ENCODE measurements at places on chromosomes 7 and 10.

- DNase-seq: no peak
Observed at GRCh38 chr7:17434841-17435692, 136.6 kb downstream of the AHR start.

- DNase-seq: no peak
Observed at GRCh38 chr7:109226699-109227098, 657.0 kb downstream of the DNAJB9 start.

DNA sequence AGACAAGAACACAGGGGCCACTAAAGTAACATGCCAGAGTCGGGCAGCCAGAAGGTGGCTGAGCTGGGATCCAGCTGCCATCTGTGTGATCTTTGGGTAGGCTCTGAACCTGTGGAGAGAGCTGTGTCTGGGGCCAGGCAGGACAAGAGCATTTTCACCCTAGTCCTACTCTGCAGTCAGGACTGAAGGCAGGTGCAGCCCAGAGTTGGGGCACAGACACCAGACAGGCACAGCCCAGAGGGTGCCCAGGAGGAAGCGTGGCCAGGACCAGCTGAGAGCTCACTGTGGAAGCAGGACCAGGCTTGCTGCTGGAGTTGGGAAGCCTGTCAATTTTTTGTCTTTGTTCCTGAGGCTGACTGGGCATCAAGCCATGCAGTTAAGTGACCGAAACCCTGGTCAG, 113.6 kb downstream of the ADCY1 start:
- no peak for DNase-seq

DNA sequence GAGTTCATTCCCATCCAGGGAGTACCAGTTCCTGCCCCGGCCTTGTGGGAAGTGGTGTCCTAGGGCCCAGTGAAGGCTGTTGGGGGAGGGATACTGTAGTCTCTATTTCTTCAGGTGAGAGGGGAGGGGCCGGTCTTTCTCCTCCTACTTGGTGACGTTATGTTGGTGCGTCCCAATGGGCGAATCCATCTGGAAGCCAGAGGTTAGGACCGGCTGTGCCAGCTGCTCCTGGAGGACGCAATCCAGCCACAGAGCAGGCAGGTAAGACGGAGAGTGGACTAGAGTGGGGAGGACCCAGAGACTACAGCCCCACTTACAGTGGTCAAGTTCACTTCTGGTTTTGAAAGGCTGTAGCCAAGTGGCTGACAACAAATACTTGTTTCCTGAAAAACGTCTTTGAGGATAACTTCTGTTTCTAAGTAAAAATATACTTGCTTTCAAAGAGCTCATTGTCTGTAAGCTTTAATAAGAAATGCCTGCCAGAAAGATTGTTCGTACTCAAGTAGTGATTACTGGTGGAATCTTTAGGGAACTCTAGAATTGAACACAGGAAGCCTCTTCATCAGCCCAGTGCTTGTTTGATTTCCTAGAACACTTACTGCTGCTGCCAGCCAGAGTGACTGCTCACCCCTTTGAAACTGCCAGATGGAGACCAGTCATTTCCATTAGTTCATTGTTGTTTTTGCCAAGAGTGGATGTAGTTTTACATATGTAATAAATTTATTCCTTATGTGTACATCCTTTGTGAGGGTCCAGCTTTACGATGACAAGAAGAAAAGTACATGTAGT, 25.4 kb downstream of the RBM33 start:
- DNase-seq: no peak

DNA sequence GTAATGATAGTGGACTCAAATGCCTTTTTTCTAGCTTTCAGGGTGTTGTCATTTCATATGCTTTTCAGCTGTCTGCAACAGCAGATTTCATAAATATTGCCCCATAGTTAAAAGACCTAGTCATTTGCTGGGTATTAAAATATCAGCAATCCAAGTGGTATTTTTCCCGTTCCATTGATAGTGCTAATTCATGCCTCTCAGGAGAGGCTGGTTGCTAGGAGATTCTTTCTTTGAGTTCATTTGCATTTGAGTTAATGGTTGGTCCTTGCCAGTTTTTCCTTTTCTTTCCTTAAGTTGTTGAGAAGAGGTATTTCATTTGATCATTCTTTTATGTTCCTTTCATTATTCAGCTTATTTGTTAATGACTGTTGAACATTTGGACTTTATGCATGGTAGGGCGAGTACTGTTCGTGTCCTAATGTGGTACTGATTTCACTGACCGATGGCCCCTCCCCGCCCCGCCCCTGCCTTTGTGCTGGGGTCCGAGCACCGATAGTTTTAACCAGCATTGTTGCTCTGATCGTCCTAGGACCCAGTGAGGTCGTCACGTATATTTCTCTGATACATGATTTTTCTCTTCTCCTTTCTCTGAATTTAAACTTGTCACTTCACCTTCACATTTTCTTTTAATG, 128.6 kb downstream of the CCNY start:
- DNase-seq: no peak

- no peak for DNase-seq
Observed at GRCh38 chr7:135428011-135428410, 81.9 kb downstream of the CNOT4 start.

DNA sequence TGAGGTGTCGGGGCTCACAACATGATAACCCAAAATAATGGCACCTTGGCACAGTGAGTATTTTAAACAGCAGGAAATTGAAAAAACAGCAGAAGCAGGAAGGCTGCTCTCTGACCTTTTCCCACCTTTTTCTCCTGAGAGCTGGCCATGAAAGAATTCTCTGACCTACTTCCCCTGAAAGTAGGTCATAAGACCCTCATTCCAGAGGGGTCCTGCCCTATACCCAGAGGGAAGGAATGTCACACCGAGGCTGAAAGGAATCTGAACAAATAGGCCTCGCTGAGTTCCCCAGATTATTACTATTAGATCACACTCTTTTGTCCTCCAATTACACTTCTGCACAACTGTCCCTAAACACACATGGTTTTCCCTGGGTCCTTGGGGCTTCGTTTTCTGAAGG, 18.8 kb downstream of the CPVL start:
- DNase-seq: no peak

DNA sequence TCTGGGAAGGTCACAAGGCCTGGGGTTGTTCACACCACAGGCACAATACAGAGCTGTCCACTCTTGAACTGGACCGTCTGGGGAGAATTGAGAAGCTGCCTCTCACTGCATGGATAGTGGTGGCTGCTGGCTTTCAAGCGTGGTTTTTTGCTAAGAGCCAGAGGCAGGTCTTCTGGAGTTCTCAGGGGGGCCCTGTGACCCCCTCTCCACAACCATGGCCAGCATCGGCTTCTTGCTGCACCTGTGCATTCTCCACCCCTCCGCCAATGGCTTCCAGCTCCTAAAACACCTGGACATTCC, 140.3 kb downstream of the ADCY1 start:
- DNase-seq: no peak

GRCh38 chr10:43370671-43371215, 693 bp upstream of the FXYD4 start:
- no peak for DNase-seq

DNA sequence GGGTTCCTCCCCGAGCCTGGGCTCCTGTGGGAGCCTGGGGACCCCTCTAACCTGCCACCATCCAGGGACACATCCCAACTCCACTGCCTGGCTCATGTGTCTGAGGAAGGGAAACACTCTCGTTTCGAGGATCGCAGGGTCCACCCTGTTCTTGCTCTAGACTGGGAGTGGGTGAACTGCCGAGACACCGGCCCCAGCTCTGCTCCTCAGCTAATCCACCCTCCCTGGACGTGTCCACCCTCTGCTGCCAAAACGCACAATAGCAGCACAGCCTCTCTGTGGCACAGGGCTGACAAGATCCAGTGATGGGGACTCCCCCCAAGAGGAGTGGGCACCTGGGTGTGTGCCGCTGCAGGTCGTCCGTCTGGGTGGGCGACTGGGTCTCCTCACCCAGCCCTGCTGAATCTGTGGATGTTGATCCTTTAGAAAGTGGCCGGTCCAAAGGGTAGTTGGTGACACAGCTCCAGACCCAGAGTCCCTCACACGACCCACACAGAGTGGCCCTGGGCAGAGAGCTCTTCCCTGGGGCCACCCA, 65.2 kb upstream of the FAM20C start:
- no peak for DNase-seq

- DNase-seq: no peak
Observed at GRCh38 chr7:64551375-64552142, 11.3 kb downstream of the ZNF680 start.

- no peak for DNase-seq
Observed at GRCh38 chr7:147911201-147911601, 679.4 kb upstream of the C7orf33 start.

- no peak for DNase-seq
Observed at GRCh38 chr7:115292381-115292780, 370.5 kb downstream of the MDFIC start.

- DNase-seq: no peak
Observed at GRCh38 chr7:153537271-153537670, 514.9 kb upstream of the DPP6 start.

DNA sequence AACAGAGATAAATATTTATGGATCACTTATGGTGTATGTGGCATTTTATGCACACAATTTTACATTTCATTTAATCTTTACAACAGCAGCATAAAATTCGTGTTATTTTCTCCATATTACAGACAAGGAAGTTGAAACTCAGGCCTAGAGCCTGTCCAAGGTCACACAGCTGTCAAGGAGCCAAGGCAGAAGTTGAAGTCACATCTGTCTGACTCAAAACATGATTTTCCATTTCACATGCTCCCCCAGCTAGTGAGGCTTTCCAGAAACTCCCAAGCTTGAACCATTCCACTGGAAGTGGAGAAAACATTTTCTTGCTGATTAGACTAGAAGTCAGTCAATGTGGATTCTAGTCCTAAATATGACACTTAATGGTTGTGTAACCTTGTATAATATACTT, 110.5 kb downstream of the HECTD2 start:
- no peak for DNase-seq

DNA sequence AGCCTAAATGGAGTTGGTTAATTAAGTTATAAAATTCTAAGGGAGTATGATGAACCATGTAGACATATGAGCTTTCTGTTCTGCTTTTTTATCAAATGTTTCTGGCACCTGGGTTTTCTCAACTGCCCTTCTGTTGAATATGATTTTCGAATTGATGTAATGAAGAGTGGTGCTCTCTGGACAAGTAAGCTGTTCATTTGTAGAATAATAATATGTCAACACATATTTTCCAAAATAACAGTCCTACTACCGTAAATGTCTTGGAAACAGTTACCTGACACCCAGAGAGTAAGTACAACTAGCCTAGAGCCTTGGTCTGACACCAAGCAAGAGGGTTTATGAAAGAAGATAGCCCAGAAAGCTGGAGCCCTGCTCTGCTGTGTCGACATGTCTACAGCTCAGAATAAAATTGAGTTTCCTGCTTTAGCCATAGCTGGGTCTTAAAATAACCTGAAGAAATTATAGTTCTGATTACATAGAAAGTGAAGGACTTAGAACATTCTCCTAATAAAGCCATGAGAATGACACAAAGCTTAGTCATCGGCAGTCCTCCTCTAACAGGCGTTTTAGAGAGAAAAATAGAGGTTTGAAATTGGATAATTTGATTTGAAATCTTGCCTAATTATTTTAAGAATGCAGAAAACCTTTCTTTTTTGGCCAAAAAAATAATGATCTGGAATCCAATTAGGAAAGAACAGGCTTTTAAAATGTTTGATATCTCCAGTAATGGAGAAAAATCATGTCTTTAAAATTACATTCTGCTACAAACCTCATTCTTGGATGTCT, 25.1 kb downstream of the HDAC9 start:
- no peak for DNase-seq

DNA sequence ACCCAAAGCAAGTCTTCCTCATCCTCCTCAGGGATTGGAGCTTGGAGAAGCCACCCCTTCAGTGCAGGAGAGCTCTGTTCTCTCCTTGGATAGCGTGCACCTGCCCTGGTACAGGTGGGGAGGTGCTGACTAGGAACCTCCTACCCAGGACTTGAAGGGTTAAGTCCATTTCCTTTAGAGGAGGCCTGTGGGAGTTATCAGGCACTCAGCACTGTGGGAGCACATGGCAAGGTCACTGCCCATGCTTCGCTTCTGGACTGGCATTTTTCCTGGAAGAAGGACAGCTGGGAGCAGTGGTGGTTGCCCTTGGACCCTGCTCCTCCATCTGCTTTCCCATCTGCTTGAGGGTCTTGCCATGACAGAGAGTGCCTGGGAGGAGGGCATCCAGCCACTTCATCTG, 142.8 kb downstream of the CXCL12 start:
- no peak for DNase-seq

DNA sequence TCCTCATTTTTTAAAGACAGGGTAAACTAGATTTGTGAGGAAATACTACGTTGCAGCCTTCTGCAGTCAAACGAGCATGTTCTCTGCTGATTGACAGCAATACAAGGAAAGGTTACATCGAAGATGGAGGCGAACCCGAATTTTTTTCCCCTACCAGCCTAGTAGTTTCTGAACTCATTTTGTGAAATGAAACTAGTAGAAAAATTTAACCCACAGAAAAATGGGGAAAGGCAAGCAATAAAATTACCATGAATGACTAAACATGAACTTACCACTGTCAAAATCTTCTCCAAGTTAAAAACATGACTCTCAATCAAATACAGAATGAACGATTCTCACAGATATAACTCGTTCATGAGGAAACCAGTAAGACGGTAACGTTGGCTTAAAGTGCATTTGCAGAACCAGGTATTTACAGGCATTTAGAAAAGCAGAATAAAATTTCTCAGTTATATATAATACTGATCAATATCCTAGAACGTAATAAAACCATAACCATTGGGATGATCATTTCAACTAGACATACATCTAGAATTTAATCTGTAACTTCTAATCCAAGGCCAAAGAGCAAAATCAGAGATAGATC, 73.9 kb downstream of the CELF2 start:
- no peak for DNase-seq

- DNase-seq: no peak
Observed at GRCh38 chr7:132065193-132065988, 509.0 kb upstream of the PODXL start.

- no peak for DNase-seq
Observed at GRCh38 chr10:105192861-105193260, 551.8 kb downstream of the SORCS3 start.

DNA sequence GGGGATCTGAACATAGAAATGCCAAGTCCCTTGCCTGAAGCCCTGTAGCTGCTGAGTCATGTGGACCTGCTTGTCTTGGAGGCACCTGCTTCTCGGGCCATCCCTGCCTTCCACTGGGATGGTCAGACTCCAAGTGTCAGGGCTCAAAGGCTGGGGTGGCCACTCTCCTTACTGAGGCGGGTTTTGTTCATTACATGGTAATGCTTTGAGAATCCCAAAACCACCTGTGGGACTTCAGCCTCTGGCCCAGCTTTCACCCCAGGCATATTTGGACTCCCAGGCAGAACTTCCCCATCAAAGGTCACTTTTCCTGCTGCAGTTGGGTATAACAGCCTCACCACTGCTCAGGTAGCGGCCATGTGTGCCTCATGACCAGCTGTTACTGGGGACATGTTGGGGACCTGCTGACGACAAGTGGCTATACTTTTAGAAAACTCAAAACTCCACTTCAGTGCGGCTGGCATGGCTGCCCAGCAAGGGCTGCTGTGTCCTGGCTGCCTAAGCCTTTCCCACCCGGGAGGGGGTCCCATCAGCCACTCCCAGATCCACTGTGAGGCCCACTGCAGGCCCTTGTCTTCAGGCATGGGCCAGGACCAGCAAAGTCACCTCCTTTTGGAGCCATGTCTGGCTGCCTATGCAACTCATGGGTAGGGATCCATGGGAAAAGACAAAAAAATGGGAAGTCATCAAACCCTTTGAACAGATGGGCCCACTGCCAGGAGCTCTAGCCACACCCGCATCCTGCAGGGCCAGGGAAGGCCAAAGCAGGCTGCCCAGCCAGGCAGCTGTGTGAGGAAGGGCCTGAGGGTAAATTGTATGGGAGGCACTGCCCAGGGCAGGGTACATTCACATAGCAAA, 96.7 kb downstream of the ARHGAP22 start:
- no peak for DNase-seq

- DNase-seq: no peak
Observed at GRCh38 chr7:42932811-42933591, 825 bp downstream of the MRPL32 start.

GRCh38 chr10:44258460-44259089, 126.3 kb downstream of the CXCL12 start:
- DNase-seq: no peak

Data from GM18507 (cell line).